ENCODE measurements at places on chromosomes 6 and 20.

GRCh38 chr6:166336847-166337246, 5.5 kb downstream of the SFT2D1 start:
- no peak for DNase-seq

- DNase-seq: no peak
These were observed 71.5 kb downstream of the LYRM2 start for GRCh38 chr6:89566930-89567629.

DNA sequence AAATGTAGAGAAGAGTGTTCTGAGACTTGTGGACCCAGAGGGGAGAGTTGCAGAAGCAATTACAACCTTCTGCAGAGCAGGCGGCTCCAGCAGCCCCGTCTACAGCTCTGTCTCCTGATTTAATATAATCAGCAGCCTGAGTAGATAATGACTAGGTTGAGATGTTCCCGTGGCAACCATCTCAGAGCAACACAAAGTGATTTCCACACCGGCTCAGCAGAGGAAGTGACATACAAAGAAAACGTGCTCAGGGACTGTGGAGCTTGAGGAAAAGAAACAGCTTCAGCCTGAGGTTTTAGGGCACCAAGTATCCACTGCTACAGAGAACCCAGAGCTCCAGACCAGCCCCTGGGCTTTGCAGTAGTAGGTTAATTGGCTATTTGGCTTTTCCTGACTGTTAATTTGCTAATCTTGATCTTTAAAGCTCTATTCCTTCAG, 136.4 kb downstream of the MTFR2 start:
- peak; percentile 86 for DNase-seq

DNA sequence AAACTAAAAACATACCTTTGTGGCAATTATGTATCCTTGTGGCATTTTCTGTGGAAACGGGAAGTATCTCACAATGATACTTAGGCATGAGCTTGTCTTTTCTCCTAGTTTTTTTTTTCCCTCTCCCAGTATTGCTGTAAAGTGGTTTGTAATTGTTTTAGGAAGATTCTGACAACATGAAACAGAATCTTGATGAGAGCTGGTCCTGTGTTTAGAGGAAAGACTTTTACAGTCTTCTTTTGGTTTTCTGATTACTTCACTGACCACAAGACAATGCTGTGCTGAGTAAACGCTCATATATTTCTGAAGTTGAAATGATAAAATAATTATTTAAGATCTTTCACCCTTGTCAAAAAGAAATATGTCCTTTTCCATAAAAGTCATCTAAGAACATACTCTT, 201.2 kb downstream of the FOXC1 start:
- DNase-seq: no peak

GRCh38 chr20:52619101-52619500, 353.1 kb upstream of the TSHZ2 start:
- no peak for DNase-seq

GRCh38 chr20:13119583-13119982, 101.5 kb upstream of the ISM1 start:
- peak; percentile 62 for DNase-seq

- DNase-seq: peak; percentile 46
These were observed 951 bp downstream of the FOXP4 start for GRCh38 chr6:41546866-41547798.

DNA sequence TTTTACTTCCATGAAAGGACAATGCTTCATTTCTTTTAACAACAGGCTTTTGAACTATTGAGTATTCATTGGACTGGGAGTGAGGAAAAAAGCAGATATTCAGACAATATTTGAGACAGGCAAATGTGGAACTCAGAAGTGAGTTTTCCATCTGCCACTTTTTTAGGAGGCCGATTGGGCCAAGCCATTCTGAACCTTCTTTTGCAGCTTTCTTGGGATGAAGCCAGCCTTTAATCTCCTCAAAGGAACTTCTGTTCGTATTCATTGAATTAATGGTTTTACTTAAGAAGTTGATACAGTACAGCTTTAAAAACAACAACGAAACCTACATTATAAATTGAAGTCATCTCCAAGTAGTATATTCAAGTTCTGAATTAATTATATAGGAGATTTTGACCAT, 187.1 kb upstream of the RNF217 start:
- DNase-seq: no peak

GRCh38 chr20:49936153-49937026, at the start of gene RNF114:
RNF114 (plus strand) TSS chr20:49936397; CDS start chr20:49936413, 16 bp downstream.
- peak; percentile 88 for DNase-seq

- DNase-seq: peak; percentile 71
These were observed 35.9 kb upstream of the FAM50B start for GRCh38 chr6:3813150-3813780.

- DNase-seq: no peak
These were observed 226.4 kb upstream of the ZNF217 start for GRCh38 chr20:53819973-53820451.

DNA sequence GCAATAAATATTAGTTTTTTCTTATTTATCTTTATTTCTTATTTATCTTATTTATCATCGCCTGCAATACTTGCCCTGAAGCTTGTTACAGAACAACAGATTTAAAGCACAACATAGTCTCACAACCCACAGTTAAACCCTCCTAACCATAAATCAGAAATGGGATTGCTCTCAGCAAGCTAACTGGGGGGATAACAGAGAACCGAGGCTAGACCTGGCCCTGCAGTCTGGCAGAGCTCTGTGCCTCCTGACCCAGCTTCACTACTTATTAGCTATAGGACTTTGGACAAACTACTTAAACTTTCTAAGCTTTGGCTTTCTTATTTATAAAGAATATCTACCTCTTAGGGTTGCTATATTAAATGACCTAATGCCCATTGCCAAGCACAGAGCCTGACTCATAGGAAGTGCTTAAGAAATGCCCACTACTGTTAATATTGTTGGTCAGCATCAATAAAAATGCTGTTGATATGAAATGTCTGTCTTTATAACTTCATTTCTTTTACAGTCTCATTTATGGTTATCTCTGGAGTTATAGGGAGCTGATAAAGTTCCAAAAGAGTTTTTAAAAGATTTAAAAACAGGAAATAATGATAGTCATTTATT, 87.9 kb upstream of the BEND6 start:
- peak; percentile 53 for DNase-seq

DNA sequence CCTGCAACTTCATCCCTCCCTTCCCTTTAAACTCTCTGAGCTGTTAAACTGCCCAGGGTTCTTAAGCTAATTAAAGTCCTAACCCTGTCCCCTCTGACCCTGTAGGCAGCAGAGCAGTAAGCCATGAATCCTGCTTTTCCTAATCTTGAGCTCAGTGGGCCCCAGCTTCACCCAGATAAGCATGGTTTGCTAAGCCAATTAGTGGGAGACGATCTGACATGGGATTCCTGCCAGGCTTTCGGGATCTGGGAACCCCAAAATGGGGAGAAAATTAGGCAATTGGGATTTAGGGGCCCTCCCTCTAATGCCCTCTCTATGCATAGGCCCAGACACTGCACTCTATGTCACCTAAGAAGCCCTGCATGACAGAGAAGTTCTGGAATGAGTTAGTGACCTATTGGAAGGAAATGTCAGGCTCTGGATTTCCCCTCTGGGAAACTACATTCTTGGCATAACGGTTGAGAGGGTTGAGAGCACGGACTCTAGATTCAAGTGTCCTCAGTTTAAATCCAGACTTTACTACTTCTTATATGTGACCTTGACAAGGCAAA, 4.6 kb downstream of the XKR7 start:
- DNase-seq: peak; percentile 81

DNA sequence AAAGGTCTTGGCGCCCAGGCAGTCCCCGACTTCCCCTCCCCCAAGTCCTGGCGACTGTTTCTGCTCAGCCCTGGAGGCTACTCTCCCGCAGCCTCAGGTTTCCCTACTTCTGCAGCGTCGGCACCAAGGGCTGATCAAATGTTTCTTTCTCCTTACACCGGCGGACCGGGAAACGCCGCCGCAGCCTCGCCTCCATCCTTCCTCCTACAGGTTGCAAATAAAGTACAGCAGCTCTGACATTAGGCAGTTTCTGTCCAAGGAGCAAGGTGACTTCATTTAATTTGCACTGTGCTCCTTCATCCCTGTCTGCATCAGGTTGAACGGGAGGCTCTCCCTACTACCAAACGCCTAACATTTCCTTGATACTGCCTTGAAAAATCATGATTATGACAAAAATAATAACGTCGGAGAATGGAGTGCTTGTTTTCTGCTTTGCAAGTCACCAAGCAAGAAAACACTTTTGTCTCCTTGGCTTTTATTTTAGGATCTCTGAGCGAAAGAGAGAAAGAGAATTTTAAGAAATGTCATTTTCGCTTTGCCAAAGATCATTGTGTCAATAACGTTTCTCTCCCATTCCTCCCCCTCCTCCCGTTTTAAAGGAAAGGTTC, 1.0 kb downstream of the CLIC5 start:
- DNase-seq: no peak
